ENCODE measurements at places on chromosomes 2 and 18.

DNA sequence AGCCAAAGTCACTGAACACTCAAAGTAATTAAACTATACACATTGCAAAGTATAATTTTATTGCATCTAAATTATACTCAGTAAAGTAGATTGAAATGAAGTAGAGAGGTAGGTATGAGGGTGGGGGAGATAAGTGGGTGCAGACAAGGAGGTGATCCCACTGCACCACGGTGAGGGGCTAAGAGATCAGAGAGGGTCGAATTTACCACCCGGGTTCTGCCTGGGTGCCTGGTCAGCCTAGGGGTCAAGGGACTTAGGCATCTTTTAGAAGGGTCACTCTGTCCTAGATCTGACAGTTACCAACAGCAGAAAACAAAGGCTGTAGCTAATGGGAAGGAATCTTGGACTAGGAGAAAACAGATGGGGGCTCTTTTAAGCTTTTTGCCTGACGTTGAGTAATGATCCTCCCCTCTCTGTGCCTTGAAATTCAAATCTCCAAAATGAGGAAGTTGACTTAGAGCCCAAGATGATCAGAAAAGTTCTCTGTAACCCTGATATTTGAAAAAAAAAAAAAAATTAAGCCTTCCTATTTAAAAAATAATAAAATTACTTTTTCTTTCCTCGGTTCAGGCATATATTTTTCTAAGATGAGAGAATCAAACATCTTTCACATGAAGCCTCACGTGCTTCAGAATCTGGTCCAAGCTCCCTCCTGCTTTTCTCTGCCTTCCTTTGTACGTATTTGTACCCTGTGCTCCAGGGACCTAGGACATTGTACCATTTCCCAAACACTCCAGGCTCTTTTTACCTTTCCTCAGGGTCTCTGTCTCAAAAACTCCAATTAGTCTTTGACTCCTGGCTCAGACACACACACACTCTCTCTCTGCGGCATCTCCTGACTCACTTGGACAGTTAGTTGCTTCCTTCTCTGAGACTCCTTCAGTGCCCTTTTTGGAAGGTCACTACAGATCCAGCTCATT lies 353.9 kb downstream of the CYRIA start:
- DNase-seq = no peak

DNA sequence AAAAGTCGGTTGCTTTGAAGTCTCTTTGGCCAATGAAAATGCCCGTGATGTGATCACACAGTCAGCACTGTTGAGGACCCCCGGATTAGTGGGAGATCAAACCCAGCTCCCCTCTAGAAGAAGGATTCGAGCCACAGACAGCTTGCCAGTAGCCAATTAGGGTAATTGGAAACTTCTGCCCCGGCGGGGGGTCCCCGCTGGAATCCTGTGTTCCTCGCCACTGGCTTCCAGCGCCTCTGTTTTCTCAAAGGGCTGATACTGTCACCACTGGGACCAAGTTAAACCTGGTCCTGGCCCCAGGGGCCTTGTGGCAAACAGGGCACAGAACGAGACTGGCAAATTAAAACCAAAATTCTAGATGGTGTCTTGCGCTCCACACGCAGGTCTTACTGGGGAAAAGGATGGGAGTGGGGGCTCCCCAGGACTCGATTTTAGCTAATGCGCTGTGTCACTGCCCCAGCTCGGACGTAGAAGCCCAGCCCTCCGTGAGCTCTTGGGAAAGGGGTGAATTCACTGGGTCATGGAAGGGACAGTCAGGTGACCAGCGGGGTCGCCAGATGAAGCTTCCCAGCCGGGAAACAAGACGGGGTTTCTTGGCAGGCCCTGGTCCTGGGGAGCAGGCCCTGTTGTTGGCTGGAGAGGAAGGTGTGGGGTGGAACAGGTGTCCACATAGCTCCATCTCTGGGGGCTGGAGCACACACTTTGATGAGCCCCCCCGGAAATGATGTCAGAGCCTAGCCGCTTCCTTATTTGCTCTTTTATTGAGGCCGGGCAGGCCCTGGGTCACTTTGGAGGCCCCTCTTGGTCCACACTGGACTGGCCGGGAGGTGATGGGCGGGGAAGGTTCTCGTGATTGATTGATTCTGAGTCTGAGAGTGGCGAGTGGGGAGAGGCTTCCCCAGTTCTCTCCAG lies 90.2 kb downstream of the SMAD7 start:
- DNase-seq = no peak

DNA sequence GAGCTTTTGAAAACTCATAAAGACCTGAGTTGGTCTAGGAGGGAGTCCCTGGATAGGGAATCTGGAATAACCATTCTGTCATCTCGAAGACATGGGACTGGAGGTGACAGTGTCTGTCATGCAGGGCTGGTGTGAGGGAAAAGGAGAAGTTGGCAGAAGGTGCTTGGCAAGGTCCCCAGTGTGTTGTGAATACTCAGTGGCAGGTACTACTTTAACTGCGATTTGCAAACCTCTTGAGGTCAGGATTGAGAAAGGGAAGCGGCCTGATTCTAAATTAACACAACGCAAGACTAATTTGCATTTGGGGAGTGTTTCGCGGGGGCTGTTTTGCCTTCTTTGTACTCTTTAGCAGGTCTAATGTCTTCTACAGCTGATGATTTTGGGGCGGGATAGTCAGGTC lies 77.0 kb upstream of the TMEM200C start:
- DNase-seq = no peak

GRCh38 chr2:182228073-182228473 lies 198.8 kb downstream of the PDE1A start:
- DNase-seq = no peak

GRCh38 chr2:54758951-54759350 lies 35.5 kb downstream of the EML6 start:
- DNase-seq = no peak

- DNase-seq = no peak
Observed at GRCh38 chr2:222656526-222657446, 894 bp upstream of the FARSB start.
